ENCODE measurements at places on chromosomes 16 and 17. TPM values are rescaled to one million over a fixed set of nuclear protein-coding genes. Genes with fewer than 3 reads are reported as not detected.

GRCh38 chr16:54326266-54326662, 39.7 kb upstream of the IRX3 start:
- no peak for DNase-seq

- DNase-seq: no peak
Measured at GRCh38 chr16:4306470-4307214, 9.2 kb upstream of the GLIS2 start.

GALR2 gene
- not detected for polyA plus RNA-seq

DNA sequence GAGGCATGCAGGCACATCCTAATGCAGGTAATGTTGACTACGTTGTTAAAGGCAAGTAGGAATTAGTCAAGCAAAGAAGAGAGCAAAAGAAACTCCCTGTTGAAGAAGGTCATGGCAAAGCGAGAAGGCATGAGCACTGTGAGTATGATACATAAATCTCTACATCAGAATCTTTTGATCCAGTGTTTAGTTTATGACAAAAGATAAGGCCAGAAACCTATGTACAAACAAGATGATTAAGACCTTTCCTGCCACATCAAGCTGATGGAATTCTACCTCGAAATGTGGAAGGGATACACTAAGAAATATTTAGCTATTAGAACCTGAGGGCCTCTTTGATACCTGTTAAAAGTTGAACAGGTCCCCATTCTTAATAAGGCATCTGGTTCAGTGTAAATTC, 20.2 kb downstream of the SYCE1L start:
- DNase-seq: no peak

DNA sequence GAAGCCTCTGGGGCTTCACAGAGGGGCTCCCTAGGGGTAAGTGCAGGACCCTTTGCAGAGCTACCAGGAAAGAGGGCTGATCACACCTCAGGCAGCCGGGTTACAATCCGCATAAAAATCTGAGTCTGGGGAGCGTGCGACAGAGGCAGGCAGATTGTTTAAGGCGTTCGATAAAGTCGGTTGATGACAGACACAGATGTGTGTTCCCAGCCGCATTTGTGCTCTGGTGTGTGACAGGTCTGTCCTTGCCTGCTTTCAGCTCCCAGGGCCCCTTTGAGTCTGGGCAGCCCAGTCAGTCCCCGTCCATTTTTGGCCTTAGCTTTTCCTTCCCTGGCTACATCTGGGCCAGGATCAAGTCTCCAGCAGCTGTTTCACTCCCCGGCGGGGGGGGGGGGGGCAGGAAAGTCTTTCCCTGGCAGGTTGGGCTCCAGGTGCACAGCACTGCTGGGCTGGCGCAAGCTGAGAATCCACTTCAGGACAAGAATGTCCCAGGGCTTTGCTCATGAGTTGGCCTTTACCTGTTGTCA, 1.3 kb upstream of the ZACN start:
- no peak for DNase-seq

- DNase-seq: no peak
Measured at GRCh38 chr16:13154799-13155198, 253.4 kb downstream of the SHISA9 start.

KCNJ18 gene
- polyA plus RNA-seq: not detected

GRCh38 chr17:64058621-64059020, 38.2 kb upstream of the ICAM2 start:
- DNase-seq: no peak

PRR11 gene
- 20.5 TPM for polyA plus RNA-seq

DNA sequence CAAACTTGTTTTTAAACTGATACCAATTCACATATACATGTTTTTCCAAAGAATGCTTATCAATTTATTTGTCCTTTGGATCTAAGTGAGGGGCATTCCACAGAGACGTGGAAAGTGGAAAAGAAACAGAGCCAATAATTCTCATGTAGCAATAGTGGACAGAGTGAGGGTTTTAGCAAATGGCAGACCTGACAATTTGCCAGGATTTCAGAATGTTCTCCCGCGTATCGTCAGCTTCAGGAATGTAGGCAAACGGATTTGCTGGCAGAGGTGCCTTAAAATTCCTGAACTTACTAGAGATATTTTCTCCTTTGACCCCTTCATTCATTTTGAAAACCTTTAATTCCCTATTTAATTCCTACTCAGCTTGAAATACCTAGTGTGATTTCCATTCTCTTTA, 193.4 kb upstream of the CPHXL start:
- DNase-seq: peak; percentile 7

DNA sequence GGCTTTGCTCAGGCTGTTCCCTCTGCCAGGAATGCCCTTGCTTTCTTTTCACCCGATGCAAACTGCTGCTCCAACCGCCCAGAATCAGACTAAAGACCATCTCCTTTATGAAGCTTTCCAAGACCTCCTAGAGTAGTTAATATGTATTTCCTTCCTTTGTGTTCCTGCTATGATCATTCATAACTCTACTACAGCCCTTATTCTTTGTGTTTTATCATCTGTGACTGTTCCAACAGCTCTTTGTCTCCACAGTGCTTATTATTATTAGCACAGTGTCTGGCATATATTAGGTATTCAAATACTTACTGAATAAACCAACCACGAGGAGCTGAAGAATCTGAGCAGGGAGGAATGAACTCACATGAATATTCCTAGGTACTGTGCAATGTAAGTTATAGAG, 7.6 kb downstream of the PSME3IP1 start:
- DNase-seq: no peak

- DNase-seq: no peak
Measured at GRCh38 chr17:59671386-59671785, 35.8 kb downstream of the PTRH2 start.

- no peak for DNase-seq
Measured at GRCh38 chr17:74950207-74950606, 14.5 kb downstream of the OTOP3 start.

XAF1 gene
- 14.1 TPM for polyA plus RNA-seq

DNA sequence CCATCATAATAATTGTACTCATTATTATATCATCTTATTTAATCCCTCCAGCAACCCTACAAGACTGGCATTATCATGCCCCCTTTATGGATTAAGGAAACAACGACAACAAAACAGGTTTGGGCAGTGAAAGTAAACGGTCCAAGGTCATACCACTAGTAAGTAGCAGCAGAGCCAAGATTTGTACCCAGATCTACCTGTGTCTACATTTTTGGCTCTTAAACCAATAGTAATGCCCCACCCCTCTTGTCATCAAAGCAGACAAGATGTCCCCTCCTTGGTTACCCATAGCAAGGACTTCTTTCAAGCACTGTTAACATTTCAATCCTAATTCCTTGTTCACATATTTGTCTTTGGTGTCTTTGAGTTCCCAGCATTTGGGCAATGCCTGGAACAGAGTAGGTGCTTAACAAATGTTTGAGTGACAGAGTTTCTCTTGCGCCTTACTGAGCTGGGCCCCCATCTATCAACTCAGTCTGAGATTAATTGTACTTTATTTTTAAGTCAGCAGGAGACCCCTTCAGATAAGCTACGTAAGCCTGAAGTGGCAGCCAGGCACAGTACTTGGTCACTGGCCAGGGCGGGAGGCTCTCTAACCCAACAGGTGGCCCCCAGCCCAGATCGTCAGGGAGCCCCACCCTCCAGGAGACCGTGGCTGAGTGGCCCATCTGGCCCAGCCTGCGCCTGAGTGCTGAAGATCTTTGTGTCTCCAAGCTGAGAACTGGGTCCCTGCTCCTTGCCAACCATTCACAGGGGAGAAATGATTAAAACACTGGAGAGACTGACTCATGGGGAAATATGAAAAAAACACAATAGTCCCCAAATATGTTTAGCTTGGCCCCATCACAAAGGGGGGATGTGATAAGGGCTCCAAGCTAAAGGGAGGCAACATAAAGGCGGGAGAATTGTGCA, 75.8 kb downstream of the AXIN2 start:
- no peak for DNase-seq

DNA sequence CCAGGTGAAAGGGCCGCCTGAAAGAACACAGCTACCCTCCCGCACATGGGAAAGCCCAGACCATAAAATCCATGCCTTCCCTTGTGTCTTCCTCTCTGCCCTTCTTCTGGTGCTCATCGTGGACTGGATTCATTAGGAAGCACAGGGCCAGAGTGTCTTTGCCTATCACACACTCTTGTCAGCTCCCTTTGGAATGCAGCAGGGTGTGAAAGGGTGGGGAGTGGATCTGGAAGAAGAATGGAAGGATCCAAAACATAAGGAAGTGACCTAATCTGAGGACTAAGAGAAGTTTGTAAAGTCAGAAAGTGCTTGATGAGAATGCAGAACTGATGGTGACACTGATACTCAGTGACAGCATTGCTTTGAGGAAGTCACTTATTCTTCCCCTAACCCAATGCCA, 1147.3 kb upstream of the GOT2 start:
- DNase-seq: no peak

DNA sequence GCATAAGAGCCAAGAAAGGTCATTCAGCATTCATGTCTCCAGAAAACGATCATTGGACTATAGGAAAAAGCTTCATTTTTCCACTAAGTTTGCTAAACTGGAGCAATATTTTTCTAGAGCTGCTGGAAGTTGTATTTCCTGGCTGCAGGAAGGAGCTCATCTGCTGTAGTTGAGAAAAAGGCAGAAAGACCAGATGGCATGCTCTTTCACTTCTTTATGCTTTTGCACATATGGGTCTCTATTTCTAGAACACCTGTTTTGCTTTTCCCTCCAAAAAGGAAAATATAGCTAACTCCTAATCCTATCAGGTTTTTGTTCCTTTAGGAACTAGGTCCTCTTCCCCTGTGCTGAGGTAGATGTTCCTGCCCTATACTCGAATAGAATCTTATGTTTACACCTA, 61.9 kb upstream of the HLF start:
- no peak for DNase-seq

GRCh38 chr17:28960256-28961061, 9.1 kb upstream of the PHF12 start:
- no peak for DNase-seq

DNA sequence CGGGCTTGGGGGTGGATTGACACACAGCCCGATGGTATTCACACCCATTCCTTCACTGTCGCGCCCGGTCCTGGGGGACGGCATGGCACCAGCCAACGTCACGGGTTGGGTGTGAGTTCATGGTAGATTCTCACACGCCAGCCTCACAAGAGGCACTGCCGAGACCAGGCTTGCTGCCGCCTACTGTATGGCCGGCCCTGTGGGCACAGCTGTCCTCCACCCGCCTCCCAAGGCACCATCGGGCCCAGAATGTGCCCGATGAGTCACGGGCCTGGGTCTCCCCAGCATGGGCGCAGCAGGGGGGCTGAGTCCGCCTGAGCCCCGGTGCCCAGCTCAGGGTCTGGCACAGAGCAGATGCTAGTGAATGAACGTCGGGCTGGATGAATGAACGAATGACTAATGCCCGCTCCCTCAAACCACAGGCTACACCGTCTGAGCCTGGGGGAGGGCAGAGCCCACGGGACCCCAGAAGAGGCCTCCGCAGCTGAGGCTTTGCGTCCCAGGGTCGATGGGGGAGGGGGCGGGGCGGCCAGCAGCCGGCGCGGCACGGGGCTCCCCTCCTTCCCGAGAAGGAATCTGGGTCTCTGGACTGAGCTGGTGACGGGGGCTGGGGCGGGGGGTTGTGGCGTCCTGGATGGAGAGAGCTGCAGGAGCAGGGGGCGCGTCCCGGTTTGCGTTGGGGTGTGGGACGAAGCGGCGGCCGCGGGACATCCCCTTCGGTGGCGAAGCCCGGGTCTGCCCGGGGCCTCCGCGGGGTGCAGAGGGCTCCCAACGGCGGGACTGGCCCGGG, 829 bp downstream of the PITPNM3 start:
- no peak for DNase-seq

DNA sequence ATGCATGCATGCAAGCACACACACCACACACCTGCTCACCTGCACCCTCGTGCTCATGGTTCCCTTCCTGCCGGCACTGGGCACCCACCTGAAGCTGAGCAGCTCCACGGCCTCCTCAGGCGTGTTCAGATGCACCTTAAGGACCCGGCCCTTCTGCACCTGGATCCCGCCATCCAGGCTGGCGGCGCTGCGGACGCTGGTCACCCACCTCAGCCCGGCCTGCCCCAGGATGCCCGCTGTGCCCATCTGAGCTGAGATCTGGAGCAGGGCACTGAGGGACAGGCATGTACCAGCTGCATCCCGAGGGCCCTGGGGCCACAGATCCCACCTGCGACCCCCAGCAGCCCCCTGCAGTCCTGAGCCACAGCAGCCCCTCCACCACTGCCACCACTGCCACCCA, 110.0 kb downstream of the LITAF start:
- DNase-seq: no peak

- DNase-seq: no peak
Measured at GRCh38 chr16:31386157-31386984, 6.8 kb upstream of the ITGAD start.

ABCC6 gene
- polyA plus RNA-seq: 0.60 TPM

SP6 gene
- polyA plus RNA-seq: 0.92 TPM

RHBDF2 gene
- 4.0 TPM for polyA plus RNA-seq

GRCh38 chr16:30053376-30054015, 12.1 kb upstream of the ALDOA start:
- no peak for DNase-seq

DNA sequence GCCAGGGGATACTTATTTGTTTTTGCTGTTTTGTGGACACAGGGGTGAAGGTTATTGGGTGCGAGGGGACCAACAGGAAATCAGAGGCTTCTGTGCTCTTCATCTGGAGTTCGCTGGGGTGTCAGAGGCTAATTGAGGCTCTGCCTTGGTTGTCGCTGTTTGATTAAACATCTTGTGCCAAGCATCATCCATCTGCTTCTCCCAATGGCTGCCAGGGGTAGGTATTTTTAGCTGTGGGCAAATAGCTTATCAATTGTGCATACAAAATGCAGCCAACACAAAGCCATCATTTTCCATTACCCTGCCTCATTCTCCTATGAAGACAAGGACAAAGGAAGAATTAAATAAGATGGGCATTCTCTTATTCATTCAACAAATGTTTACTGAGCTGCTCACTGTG, 27.8 kb downstream of the GPR139 start:
- no peak for DNase-seq

IFT20 gene
- 37.7 TPM for polyA plus RNA-seq

GRCh38 chr16:19330841-19331397, 45.4 kb downstream of the CLEC19A start:
- DNase-seq: no peak

TEX19 gene
- polyA plus RNA-seq: 0.12 TPM

GRCh38 chr16:81797443-81797842, 18.4 kb downstream of the PLCG2 start:
- no peak for DNase-seq

DNA sequence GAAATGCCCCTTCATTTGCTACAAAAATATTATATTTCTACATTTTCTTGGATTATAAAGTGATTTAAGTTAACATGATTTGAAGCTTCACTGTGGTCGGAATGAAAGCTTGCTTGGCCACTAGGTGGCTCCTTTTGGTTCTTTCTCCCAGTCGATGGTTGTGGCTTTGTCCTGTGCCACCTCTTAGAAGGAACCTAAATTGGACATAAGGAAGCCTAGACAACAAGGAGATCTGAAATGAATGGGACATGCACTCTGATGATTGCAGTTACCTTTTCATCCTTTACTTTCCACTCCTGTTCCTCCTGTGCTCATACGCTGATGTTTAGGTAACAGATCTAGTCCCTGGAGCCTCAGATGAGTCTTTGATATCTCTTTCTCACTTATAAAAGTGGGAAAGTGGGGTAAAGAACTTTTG, 39.2 kb downstream of the FTO start:
- no peak for DNase-seq

CTRB1 gene
- polyA plus RNA-seq: not detected

- no peak for DNase-seq
Measured at GRCh38 chr17:5464717-5465507, 3.9 kb downstream of the DHX33 start.

FKBP10 gene
- polyA plus RNA-seq: 117 TPM
